ENCODE measurements at places on chromosomes 2 and 18.

- no peak for DNase-seq
These were observed 787.2 kb downstream of the RNF144A start for GRCh38 chr2:7704296-7704865.

- no peak for DNase-seq
These were observed 166.5 kb upstream of the CXCR4 start for GRCh38 chr2:136284226-136285119.

- DNase-seq: no peak
These were observed 113.0 kb downstream of the BCL2 start for GRCh38 chr18:63206433-63207142.

DNA sequence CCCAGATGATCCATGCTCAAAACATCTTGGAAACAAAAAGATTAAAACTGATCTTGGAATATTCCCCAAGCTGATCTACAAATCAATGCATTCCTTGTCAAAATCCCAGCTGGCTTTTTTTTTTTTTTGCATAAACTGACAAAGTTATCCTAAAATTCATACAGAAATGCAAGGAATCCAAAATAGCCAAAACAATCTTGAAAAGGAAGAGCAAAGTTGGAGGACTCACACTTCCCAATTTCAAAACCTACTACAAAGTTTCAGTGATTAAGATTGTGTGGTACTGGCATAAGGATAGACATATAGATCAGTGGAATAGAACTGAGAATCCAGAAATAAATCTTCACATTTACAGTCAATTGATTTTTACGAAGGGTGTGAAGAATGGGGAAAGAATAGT, 306.8 kb upstream of the MGAT5 start:
- no peak for DNase-seq

DNA sequence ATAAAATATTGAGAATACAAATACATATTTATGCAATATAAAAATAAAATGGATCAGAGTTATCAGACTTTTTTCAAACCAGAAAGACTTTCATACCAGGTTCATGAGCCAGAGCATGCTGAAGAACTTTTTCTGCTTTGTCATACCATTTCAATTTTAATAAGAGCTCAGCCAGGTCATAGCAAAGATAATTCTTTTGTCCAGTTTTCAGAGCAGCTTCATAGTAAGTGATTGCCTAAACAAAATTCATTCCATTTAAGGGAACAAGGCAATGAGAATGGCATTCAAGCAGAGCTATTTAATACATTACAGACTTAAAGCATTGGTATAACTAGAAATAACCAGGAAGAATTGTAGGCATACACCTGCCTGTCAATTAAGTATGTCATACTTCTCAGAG, 42.3 kb downstream of the TTC21B start:
- DNase-seq: no peak

DNA sequence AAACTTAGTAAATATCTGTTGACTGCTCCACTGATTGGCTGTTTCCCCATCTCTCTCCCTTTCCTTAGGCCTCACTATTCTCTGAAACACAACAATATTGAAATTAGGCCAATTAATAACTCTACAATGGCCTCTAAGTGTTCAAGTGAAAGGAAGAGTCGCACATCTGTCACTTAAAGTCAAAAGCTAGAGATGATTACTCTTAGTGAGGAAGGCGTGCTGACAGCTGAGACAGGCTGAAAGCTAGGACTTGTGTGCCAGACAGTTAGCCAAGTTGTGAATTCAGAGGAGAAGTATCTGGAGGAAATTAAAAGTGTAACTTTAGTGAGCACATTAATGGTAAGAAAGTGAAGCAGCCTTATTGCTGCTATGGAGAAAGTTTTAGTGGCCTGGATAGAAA, 48.4 kb downstream of the PLEK start:
- DNase-seq: no peak

GRCh38 chr2:238594796-238595749, 168.3 kb downstream of the ASB1 start:
- DNase-seq: no peak

DNA sequence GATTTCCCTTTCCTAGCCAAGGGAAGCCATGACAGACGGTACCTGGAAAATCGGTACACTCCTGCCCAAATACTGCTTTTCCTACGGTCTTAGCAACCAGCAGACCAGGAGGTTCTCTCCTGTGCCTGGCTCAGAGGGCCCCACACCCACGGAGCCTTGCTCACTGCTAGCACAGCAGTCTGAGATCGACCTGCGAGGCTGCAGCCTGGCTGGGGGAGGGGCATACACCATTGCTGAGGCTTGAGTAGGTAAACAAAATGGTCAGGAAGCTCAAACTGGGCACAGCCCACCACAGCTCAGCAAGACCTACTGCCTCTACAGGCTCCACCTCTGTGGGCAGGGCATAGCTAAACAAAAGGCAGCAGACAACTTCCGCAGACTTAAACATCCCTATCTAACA, 6.8 kb upstream of the CD207 start:
- no peak for DNase-seq

DNA sequence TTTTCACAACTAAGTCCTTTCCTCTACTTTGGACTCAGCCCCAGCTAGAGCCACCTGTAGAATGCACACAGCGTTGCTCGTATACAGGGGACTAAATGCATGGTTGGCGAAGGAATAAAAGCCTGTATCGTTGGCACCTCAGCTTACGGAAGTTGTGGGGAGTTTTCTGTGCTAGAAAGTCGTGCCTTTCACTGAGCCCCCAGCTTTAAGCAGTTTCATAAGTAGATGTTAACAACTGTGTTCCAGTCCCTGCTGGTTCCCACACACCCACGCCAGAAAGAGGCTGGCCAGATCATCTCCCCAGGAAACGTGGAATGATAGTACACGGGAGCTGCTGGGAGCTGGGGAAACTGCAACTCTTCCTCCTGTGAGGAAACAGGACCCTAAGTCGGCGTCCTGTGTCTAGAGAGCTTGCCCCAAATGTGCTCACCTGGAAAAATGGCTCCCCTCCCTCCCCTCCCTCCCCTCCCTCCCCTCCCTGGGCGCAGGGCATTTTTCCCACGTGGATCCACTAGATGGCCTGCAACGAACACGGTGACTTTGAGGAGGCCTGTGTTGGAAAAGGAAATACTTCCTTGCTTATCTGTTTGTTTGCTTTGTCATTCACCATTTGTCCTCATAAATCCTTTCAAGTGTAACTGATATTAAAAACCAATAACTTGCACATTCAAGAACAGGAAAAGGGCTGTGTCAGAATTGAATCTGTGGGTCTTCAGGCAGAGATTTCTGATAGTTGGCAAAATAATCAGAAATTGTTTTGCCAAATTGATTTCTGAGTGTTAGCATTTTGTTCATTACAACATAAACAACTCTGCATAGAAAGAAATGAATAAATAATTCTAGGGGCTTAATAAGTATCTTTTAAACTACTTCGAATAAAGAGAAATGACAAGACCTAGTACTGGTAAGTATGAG, 43.9 kb upstream of the RFX8 start:
- peak; percentile 70 for DNase-seq

DNA sequence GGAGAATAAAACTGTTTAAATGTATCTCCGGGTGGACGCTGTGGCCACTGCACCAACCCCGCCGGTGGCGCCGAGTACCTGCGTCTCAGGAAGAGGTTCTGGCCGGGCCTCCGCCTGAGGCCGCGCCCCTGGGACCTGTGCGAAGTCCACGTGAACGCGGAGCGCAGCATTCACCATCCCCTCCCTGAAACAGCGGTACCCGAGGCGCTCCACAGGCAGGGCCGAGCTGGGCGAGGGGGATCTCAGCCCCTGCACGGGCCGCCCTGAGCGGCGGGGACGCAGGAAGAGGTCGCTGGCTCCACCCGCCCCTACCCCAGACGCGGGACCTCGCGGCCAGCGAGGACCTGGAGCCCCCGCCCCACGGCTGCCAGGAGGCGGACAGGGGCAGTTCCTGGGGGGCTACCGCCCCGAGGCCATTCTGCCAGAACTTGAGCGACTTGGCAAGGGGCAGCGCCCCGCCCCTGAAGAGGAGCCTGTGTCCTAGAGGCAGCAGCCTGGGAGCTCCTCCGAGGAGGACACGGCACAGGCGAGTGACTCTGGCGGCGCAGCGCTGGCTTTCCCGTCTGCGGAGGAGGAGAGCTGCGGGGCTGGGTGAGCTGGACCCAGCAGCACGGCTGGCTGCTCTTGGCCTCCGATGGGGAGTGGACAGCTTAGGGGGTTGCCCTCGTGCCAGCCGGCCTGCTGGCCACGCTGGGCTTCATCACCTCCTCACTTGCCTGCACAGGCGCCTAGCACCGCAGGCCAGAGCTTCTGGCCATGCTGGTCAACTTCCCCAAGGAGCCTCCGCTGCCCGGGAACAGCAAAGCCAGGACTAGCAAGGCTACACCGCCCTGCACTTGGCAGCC, 9.7 kb upstream of the TEKT4 start:
- DNase-seq: peak; percentile 6

- DNase-seq: no peak
These were observed 53.2 kb downstream of the IMPA2 start for GRCh38 chr18:12034241-12035100.

GRCh38 chr2:203875471-203875870, 7.9 kb downstream of the CTLA4 start:
- DNase-seq: no peak

GRCh38 chr2:181516992-181517391, 59.8 kb downstream of the ITGA4 start:
- DNase-seq: no peak

DNA sequence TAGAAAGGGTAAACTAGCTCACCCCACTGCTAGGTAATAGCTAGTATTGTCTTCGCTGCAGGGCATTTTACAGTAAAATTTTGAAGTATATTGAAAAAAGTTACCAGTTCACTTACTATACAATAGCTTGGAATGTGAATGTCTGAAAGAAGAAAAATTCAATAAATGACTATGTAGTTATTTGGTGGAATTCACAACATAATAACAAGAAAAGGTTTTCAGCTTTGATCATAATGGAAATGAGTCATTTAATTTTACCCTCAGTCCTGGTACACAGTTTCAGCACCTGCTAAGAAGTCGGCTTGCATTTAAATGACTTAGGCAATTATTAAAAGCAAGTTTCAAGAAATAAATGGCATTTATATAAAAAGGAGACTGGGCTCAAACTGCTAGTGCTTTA, 90.4 kb downstream of the NUP35 start:
- DNase-seq: no peak

DNA sequence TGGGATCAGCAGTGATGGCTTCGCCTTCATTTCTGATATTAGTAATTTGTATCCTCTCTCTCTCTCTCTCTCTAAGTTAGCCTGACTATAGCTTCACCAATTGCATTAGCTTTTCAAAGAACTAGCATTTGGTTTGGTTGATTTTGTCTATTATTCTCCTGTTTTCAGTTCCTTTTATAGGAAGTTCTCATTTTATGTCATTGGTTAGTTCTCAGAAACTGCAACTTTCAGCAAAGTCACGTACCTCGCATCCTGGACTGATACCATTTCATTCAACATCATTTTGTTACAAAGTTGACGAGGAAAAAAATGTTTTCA, 450.8 kb downstream of the EIPR1 start:
- DNase-seq: no peak

- no peak for DNase-seq
These were observed 212.3 kb downstream of the CDH20 start for GRCh38 chr18:61545281-61546245.

DNA sequence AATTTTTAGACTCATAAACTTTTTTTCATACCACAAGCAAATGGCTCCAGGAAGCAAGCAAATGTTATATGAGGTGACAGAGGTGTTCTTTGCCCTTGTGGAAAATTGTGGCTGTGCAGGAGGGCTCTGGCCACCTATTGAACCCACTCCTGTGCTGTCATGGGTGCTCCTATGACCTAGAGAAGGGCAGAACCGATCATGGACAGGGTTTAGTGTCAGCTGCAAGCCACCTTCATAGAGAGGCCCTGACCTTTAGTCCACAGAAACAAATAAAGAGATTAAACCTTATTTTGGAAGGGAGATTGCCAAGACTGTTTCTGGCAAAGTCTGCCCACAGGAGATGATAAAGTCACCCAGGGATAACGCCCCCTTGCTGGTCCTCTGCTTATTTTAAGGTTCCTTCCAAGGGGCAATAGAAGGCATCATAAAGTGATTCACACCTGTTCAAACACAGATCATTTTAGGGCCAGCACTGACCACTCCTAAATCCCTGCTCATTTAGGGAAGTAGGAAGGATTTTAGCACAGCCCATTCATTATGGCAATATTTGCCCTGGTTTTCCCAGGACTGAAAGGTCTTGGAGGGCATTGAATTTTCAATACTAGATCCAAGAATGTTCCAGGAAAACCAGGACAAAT, 26.1 kb upstream of the STAT4 start:
- no peak for DNase-seq

All from NCI-H82 (cell line).